ENCODE measurements at places on chromosomes 7 and 10.

DNA sequence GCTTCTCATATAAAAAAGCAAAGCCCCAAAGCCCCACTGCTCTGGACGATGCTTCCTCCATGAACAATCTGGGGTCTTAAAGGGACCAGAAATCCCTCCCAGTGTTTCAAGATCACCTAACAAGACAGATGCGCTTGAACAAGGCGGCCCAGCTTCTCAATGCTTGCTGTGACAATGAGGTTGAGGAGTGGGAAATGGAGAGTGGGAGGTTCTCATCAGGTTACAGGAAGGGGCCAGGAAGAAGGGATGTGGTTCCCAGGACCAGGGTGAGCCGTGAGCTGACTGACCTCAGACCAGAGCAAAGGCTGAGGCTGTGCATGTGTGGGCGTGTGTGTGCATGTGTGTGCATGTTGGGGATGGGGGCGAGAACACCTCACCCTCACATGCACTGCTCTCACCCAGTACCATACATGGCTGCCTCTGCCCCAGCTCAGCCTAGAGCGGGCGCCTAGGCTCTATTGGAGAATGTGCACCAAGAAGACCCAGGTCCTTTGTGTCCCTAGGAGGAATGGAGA lies 220.8 kb upstream of the GPR26 start:
- DNase-seq: no peak

- no peak for DNase-seq
These were observed 90.8 kb downstream of the CHN2 start for GRCh38 chr7:29285444-29285793.

DNA sequence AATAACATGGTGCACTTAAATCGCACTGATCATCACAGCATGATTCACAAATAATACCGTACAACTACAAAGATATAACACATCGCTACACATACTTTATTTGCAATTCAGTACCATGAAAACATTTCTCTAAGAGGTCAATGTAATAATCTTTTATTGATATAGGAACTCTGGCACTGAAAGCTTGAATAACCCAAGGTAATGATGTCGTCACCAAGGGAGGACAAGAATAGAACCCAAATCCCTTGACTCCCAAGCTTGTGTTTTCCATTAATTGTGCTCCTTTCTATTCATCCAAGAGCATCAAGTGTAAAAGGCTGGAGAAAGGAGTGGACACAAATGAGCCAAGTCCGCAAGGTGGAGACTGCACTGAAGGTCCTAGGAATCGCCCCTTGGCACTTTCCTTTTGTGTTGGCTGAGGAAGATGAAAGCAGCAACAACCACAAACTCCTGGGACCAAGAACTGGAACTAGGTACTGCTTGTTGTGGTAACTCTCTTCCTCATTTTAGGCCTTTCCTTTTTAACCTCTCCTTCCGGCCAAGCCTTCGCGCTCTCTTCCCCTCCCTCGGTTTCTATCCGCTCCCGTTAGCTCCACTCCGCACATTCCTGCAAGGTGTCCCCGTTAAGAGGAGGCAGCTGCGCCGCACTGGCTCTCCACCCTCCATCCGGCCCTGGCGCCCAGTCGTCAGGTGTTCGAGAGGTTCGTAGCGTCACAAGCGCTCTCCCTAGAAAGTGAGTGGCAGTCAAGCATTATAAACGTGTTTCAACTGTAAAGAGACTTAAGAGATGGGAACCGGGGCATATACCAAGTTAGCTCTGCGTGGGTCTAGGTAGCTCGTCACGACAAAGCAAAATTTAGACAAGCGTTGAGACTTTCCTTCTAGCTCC lies 1.0 kb upstream of the CBLL1 start:
- DNase-seq: peak; percentile 77

GRCh38 chr7:99005776-99006175 lies 127.4 kb downstream of the TRRAP start:
- no peak for DNase-seq

DNA sequence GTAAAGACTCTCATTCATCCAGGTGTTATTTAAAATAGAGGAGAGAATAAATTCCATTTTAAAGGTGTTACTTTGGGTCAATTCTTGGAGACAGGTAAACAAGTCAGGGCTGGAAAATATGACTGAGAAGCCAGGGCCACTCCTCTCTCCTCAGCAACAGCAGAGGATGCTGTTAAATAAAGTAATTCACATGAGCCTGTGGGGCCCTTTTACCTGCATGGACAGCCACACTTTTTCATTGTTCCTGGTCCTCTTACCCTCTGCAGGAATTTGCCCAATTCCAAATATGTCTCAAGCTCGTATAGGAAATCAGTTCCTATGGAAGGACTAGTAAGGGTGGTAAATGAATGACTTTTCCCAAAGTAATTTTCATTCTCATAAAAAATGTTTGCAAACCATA lies 420.1 kb upstream of the KLF6 start:
- DNase-seq: no peak

DNA sequence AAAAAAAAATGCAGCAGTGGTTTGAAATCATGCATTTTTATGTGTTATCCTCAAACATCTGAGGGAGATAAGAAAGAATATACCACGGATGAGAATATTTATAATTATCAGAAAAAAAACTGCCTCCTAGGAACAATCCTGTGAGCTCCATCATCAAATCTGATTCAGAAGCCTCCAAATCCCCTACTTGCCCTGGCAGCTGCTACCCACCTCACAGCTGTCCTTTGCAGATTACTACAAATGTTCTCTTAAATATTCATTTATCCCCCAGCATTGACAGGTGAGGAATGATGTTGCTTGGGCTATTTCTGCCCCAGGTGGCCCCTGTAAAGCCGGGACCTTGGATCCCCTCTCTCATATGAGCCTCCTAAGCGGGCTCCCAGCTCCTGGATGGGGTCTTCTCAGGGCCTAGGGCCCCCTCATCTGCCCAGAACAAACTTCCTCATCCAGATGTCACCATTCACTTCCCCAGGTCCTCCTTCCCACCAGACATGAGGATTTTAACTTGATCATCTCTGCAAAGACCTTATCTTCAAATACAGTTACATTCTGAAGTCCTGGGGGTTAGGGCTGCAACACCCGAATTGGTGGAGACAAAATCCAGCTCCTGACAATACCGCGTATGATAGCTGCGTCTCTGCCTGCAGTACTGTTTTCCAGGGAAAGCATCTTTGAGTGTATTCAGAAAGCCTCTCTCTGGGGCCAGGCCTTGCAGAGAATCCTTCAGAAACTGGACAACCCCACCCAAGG lies 81.9 kb upstream of the INSIG1 start:
- DNase-seq: no peak

DNA sequence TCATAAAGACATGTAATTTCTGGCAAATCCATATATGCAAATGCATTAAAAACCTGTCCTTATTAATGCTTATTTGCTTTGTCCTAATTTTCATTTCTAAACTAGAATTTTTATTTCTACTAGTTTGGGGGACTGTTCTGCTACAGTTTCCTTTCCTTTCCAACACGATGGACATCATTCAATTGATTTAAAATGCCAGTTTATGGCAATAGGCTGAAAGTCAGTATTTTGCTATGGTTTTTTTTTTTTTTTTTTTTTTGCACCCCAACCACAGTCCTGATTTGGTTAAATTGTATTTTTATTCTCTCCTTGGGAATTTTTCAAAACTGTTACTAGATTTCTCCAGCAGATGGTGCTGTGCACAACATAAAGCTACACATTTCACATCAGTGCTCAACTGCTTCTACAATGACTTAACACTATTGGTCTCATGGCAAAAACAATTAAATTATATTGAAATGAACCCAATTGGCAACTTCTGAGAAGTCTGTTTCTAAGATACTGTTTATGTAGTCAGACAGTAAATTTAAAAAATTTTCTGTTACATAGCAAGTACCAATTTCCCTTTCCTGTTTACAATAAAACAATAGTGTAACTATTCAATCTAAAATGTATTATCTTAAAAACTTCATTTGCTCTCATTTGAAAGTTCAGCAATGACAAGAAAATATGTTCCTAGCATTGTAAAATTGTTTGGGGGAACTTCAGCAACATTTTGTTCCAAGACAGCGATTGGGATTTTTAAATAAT lies 193.8 kb upstream of the CCDC6 start:
- no peak for DNase-seq

- DNase-seq: no peak
These were observed 13.4 kb downstream of the AGAP3 start for GRCh38 chr7:151099486-151100211.

GRCh38 chr10:73731588-73732375 lies 12.4 kb upstream of the SEC24C start:
- no peak for DNase-seq

DNA sequence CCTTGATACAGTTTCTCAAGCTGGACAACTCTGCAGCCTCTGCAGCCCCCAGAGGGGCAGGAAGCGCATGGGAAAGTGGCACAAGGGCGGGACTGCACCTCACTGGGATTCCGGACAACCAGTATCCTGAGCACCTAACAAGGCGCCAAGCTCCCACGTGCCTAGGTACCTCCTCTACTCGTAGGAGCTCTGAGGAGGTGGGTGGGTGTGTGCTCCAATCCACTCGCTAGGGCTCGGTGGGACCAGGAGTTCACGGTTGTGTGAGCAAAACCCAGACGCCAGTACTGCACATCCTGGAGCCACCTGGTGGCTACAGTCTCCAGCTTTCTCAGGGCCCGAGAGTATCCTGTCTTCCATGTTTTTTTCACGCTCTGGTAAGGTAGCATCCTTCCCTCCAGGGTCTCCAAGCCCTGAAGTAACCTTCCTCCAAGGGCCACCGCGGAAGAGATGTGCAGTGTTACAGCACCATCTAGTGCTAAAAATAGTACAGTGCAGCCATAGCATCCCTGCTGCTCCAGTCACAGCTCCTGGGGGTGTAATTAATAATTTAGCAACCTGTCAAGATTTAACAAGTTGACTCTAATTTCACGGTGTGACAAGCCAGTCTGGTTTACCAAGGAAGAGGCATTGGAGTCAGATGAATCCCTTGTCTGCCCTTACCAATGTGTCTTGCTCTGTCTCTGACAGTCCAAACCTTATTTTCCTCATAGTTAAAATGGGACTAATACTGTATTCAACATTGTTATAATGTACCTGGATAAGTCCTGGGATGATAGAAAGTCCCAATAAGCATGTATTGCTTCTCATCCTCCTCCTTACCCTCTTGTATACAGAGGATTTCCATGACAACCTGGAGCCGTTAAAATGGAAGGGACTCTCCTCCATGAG lies 70.4 kb downstream of the HERPUD2 start:
- peak; percentile 52 for DNase-seq
